ENCODE measurements at places on chromosomes 6 and 20.

DNA sequence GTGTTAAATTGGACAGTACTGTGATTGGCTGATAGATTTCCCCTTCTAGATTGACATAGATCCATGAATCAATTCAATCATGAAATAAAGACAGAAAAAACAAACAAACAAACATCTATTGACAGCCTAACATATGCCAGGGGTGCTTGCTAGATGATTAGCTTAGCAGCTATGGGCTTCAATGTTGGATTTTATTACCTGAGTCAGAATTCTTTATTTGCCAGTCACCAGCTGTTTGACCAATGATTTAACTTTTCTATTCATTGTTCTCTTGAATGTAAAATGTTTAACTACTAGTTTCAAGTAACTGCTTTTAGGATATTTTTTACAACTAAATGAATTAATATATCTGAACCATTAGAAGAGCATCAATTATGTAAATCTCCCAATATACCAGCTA is 901.3 kb upstream of the CITED2 start:
- no peak for DNase-seq

DNA sequence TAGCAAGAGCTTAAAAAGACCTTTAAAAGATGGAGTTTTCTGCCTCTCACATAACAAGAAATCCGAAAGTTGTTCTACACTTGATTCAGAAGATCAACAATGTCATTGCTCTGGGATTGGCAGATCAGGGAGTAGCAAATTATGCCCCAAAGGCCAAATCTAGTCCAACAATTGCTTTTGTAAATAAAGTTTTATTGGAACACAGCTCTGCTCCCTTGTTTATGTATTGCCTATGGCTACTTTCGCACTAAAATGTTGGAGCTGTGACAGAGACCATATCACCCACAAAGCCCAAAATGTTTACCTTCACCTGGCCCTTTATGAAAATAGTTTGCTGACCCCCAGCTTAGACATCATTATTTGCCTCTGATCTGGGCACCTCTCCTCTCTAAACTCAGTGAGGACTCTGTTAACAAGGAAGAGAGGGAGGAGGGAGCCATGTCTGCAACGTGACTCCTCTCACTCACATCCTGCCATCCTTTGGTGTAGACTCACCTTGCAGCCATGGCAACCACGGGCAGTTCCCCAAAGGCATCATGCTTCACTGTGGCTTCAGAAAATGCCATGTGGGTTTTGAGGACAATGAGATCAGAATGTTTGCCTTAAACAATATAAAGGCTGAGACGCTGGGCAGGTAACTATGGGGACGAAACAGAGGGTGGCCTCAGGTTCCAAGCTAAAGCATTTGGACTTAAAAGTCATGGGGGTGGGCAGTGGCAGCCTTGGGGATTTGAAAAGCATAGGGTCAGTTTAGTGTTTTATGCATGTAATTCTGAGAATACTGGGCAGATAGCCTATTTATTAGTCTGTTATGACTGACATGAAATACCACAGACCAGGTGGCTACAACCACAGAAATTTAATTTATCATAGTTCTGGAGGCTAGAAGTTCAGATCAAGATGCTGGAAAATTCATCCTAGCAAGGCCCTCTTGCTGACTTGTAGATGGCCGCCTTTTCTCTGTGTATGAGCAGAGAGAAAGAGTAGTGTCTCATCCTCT is 149.7 kb upstream of the TNFAIP3 start:
- peak; percentile 47 for DNase-seq

- DNase-seq, result no peak
Observed at GRCh38 chr6:84061174-84061573, 27.6 kb downstream of the MRAP2 start.

DNA sequence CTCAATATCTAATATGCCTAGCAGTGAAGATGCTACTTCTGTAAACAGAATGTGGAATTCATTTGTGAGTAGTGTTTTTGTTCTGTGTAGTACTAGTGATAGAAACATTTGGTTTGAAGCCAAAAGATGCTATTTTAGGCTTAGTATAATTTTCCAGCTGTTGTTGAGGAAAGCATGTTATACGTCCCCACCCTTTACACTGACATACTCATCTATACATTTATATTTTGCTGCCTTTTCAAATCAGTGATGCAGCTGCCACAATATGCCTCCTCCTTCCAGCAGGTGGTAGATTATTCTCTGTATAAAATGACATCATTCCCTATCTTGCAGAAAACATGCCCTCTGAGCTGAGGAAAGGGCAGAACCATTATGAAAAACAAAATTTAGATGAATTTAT is 1217.6 kb upstream of the GJE1 start:
- DNase-seq, result no peak

DNA sequence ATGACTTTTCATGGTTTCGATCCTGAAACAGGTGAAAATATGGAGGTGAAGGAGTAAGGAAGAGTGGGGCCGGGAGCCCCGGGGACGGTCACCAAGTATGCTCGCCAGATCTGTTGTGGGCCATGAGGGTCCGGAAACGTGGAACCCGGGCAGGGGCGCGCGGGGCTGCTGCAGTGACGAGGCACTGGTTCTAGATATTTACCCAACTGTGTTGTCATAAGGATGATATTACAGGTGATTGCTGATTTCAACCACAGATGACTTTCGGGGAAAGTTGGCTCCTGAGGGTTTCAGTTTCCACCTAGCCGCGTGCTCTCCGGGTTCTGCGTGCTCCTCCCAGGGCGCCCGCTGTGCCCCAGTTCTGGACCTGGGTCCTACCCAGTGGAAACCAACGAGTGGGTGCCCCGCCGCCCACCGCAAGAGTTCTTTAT is 12.2 kb downstream of the RAET1G start:
- no peak for DNase-seq

- no peak for DNase-seq
Observed at GRCh38 chr20:57940868-57941522, 231.2 kb upstream of the PMEPA1 start.

GRCh38 chr20:58697867-58698703 is 5.5 kb downstream of the NPEPL1 start:
- no peak for DNase-seq

- DNase-seq, result no peak
Observed at GRCh38 chr6:89409461-89410035, 2.5 kb downstream of the RRAGD start.
